ENCODE measurements at places on chromosomes 6 and 20. TPM values are rescaled to one million over a fixed set of nuclear protein-coding genes. Genes with fewer than 3 reads are reported as not detected.

The PHACTR3 gene
- total RNA-seq: 2.7 TPM

The NR2E1 gene
- not detected for total RNA-seq

The FAM184A gene
- total RNA-seq: 12.1 TPM

The PLN gene
- 178 TPM for total RNA-seq

The DEFB132 gene
- total RNA-seq: not detected

The OVOL2 gene
- 3.9 TPM for total RNA-seq

The PAQR8 gene
- total RNA-seq: 15.4 TPM

The ANKEF1 gene
- 1.7 TPM for total RNA-seq

The AGER gene
- 1.5 TPM for total RNA-seq

The MPIG6B gene
- total RNA-seq: 0.32 TPM

The ADAM33 gene
- total RNA-seq: 88.2 TPM

DNA sequence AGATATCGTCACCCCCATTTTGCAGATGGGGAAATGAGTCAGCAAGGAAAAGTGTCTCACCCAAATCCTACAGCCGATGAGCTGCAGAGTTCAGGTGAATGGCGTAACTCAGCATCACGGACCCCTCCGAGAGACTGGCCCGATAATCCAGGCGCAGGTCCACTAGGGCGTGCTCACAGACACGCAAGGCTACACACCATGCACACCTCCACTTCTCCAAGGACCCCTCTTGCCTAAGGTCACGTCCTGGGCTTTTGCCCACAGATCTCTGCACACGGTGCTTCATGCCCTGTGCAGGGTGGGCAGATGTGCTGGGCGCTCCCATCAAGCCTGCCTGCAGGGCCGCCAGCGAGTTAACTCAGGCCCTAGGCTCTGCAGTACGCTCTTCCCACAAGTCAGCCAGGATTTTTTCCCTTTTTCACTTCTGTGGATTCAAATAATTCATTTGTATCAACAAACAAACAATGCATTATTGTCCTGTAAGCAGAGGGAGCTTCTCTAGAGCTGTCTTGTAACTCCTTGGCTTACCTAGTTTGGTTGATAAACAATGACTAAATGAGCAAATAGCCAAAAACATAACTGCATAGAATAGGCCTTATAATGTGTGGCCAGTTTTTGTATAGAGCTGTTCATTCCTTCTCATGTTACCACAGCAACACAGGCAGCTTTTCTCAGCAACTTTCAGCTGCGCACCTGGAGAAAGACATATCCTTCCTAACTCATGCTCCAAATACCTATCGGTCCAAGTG is 139.1 kb downstream of the AGPAT4 start:
- no peak for DNase-seq

- no peak for DNase-seq
Measured at GRCh38 chr20:6637160-6637579, 130.3 kb upstream of the BMP2 start.

- no peak for DNase-seq
Measured at GRCh38 chr20:2138396-2138795, 36.8 kb downstream of the STK35 start.

DNA sequence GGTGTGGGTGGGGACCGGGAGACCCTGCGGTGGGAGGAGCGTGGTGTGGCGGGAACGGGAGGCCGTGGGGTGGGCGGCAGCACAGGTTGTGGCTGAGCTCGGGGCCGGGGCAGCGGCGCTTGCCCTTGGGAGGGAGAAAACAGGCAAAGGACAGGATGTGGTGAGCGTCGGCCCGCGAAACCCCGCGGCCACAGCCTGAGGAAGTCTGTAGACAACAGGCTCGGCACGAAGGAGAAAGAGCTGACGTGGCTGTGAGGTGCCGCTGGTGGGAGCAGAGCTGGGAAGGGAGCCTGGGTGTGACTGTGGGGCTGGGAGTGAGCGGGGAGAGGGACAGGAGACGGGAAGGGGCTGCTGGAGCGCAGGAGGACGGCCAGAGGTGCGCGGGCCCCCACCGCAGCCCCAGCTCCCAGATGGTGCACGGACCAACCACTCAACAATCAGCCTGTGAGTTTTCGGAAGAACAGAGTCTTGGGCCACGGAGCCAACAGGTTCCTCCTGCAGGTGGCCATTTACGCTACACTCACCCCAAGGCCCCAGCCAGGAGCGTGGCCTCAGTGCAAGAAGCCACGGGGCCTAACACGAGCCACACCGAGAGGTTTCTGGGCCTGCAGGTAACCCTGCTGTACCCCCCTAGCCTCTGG is 202.8 kb downstream of the DLL1 start:
- no peak for DNase-seq

- DNase-seq: no peak
Measured at GRCh38 chr6:7189101-7189758, 81.5 kb downstream of the RREB1 start.

- DNase-seq: no peak
Measured at GRCh38 chr6:83853178-83854000, at the start of gene RIPPLY2. Gene RIPPLY2 (plus strand): TSS chr6:83853360. CDS start chr6:83853417, 57 bp downstream.

GRCh38 chr6:5199283-5199682 is 61.5 kb downstream of the LYRM4 start:
- no peak for DNase-seq

GRCh38 chr20:2871661-2872458 is 1.4 kb upstream of the PTPRA start:
- DNase-seq: no peak

DNA sequence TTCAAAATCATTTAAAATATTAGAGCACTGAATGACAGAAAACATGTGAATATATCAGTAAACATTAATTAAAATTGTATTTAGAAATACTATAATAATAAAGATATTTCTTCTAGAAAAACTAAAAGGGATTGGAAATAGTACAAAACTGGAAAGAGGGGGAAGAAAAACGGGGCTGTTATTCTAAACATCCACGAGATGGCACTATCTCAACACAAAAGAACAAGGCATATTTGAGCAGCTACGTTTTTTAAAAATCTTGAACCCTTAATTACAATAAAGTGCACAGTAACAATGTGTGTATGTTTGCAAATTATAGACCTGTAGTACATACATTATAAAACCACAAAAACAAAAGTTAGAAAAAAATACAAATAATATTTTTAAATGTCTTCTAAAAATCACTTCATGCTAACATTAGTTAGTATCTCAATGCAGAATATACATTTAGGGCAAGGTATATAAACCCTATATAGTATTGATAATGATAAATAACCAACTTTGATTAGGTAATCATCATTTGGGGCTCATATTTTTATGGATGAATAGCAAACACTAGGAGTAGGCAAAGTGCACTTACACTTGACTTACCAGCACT is 42.5 kb upstream of the PNISR start:
- no peak for DNase-seq

DNA sequence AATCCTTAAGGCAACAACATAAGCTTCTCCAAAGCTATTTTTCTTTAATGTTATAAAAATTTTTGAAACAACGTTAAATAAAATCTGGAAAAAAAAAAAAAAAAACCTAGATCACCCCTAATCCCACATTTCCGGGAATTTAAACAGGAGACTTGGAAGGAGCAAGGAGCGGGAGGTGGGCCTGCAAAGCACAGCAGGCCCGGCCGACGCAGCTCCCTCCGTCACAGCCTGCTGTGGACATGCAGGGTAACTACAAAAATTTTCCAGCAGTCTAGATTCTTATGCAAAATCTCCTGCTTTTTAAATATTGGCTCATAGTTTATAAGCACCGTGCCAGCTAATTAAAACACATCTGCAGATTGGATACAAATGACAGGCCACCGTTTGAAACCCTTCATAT is 23.5 kb downstream of the FOXF2 start:
- DNase-seq: no peak

- no peak for DNase-seq
Measured at GRCh38 chr6:129643968-129644367, 66.0 kb downstream of the ARHGAP18 start.

DNA sequence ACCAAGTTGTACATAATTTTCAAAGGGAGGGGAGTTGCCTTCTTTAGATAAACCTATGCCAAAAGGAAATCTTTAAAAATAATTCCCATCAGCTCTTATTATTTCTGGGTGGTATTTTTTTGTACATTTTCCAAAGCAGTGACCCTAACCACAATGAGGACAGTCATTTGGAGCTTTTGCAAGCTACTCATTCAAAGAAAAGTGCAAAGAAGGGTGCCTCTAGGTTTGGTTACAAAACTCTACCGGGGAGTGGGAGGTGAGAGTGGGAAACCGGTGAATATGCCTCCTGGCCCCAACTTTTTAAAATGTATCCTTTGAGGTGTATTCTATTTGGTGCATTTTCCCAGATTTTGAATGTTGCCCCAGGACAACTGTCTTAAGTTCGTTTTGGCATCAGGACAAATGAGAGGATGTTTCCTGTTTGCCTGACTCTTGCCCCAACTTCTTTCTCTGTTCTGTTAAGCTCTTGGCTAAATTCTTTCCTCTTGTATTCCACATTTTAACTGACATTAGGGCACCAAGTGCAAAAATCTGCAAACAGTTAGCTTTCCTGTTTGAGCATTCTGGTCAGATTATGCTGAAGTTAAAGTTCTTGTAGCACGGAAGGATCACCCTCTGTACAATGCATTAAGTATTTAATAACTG is 78.9 kb downstream of the SLX4IP start:
- no peak for DNase-seq

- DNase-seq: no peak
Measured at GRCh38 chr6:3560211-3560610, 103.4 kb upstream of the SLC22A23 start.

- no peak for DNase-seq
Measured at GRCh38 chr6:119609865-119610264, 260.3 kb upstream of the MAN1A1 start.

- no peak for DNase-seq
Measured at GRCh38 chr6:155050311-155050710, 55.2 kb downstream of the TIAM2 start.

DNA sequence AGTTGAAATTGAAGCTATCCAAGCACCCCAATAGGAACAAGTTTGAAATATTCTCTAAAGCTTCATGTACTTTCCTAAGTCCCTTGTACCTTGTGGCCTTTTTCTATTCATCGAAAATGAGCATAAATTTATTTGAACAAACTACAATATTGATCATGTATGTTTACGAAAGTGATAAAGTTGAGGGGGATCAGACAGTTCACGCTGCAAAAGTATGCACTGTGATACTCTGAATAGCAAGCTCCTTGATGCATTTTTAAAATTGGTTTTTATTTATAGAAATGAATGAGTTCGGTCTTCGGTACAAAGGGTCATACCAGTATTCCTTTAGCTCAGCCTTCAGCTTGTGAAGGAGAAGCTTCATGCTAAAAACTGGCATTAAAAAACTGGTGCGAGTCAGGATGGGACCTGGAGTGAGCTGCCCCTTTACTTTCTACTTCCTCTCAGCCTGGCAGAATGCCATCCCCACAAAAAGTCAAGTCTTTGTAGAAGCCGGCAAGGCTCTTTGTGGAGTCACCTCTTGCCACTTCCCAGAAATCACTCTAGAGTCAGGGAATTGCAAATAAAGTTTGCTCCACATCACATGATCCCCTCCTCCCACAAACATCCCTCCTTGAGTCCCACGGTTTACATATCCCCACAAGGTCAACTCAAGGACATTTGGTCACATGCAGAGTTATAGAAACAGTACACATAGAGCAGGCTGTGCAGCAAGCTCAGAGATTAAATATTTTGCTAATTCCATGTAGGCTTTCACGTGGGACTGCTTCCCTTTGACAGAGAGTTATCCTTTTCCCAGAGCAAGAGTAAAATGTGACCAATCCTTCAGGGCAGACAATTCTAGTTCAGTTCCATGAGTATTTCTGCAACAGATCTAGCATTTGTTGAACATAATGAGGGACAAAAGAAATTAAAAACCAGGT is 34.6 kb upstream of the ADGRF1 start:
- no peak for DNase-seq

DNA sequence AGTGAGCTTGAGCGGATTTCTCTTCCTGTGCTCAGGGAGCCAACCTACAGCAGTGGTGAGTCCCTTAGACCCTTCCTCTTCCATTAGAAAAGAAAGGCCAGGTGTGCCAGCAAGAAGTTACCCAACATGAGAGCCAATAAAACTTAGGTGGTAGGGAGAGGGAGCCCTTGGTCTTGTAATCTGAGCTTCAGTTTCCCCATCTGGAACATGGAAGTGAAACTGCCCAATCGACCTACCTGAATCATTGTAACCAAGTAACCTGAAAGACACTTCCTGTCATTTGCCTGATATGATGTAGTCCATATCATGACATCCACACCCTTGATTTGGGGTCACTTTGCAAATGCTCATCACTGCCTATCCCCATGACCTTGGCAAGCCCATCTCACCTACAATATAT is 66.4 kb downstream of the MDGA1 start:
- DNase-seq: no peak

DNA sequence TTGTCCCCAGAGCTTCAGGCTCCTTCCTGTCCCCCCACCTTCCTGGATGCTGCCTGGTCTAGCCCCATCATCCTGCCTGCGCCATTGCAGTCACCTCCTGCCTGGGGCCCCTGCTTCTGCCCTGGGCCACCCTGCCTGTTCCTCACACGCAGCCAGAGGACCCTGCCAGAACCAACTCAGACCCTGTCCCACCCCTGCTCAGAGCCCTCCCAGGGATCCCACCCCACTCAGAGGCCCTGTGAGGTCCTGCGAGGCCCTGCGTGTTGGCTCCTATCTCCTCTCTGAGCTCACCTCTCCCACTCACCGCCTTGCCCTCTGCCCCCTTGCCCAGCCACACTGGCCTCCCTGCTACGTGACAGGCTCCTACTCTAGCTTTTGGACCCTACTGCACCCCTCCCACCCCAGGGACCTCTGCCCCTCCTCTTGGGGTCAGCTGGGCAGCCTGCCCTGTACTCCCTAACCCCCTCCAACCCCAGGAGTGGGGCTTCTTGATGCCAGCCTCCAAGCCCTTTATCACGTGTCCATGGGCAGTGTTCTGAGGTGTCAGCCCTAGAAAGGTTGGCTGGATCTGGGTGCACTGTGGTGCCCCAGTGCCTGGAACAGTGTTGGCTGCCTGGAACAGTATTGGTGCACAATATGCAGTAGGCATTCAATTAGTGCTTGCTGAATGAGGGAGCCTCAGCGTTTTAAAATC is 68.3 kb downstream of the CEBPB start:
- no peak for DNase-seq

DNA sequence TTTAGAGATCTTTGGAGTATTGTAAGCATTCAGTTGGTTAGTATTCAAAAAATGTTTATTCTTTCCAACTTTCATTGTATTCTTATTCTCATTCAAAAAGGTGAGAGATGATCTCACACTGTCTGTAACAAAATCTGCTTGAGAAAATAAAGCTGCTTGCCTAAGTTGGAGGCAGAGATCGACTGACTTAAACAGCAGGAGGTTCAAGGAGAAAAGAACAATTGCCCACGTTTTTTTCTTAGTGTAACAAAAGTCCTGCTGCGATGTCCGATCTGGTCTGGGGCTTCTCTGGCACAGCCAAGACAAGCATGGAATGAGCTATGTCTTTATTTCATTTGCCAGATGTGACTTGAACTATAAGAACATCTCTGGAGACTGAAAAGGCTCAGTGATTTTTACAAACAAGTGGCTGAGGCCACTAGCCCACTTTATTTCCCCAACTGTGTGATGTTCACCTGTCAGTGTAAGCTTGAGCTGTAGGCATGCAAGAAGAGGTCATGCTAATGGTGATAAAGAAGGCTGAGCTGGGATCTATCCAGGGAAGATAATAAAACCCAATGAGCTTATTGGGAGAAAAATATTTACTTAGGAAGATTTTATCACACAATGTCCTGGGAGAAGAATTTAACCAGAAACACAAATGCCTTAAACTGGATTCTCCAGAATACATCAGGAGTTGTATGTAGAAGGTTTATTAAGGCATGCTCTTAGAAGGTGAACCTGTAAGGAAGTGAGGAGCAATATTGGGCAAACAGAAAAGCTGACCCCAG is 580.1 kb upstream of the BTBD3 start:
- DNase-seq: no peak

- DNase-seq: no peak
Measured at GRCh38 chr6:44650947-44651346, 263.4 kb downstream of the CDC5L start.

GRCh38 chr6:40807484-40807883 is 220.3 kb upstream of the LRFN2 start:
- no peak for DNase-seq

All from urinary bladder (tissue), 4 donors.